ENCODE measurements at places on chromosomes 2 and 18.

GRCh38 chr2:111198701-111199100, 78.0 kb downstream of the BCL2L11 start:
- no peak for DNase-seq

GRCh38 chr2:216034065-216034464, 20.7 kb upstream of the MREG start:
- DNase-seq: peak; percentile 61

DNA sequence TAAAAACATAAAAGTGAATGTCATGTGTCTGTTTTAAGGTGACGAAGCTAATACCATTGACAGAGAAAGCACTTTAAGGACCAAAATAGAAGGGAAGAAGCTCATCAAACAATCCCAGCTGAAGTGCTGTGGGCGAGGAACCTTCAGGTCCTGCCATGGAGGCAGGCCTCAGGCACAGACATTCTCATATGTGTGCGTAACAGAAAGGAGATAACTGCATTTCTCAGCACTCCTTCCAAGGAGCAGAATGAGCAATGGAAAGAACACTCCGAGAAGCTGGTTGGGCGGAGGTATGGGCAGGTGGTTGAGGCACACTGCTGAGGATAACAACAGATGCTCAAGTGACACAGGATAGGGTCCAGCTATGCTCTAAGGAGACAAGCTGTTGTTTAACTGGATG, 42.4 kb downstream of the PKDCC start:
- no peak for DNase-seq

GRCh38 chr2:1511455-1511854, 98.2 kb downstream of the TPO start:
- DNase-seq: no peak

GRCh38 chr2:23587341-23587880, 202.4 kb downstream of the KLHL29 start:
- no peak for DNase-seq

- no peak for DNase-seq
Measured at GRCh38 chr18:9563331-9563730, 51.0 kb downstream of the PPP4R1 start.

DNA sequence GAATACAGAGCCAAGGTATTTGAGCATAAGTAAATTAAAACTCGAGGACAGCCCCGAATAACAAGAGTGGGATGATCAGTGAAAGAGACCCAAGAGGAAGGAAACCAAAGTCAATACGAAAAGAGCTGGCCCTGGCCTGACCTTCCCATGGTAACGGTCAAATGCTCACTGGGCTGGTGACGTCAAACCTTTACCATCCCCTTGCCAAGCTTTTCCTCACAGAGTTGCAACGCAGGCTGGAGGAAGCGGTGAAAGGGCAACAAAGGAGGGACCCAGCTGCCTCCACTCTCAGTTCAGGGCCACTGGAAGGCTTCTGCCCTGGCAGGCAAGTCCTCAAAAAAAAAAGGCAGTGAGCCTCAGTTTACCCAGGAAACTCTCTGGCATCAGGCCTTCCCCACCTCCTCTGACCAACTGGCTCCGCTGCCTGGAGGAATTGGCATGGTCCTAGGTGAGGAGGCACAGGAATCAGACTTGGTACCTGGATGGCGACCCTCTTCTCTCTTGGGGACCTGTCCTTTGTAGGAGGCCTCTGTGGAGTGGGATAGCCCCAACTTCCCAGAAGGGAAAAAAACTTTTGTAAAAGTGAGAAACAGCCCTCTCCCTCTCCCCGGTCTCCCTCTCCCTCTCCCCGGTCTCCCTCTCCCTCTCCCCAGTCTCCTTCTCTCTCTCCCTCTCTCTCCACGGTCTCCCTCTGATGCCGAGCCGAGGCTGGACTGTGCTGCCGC, 212.4 kb downstream of the ANAPC1 start:
- no peak for DNase-seq

GRCh38 chr2:213187833-213188532, 36.6 kb upstream of the IKZF2 start:
- DNase-seq: no peak

GRCh38 chr2:82528288-82528687, 1930.8 kb downstream of the SUCLG1 start:
- no peak for DNase-seq

DNA sequence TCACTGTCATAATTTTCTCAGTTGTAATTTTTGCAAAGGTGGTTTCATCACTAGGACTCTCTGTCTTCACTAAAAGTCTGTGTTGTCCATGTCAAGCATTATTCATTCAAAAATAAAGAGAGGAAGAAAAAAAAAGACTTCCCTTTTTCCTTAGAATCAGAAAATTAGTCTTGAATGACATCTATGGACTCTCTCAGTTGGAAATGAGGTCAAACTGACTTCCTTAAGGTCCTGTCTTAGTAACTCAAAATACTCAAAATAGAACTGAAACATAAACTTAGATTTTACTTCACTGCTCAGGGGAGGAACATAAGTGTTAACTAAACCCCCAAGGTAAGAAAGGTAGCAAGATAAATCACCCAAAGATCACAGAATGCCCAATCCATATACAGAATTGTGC, 2.2 kb upstream of the ZNF407 start:
- no peak for DNase-seq

GRCh38 chr2:8620611-8621382, 61.1 kb upstream of the ID2 start:
- DNase-seq: no peak

- DNase-seq: no peak
Measured at GRCh38 chr2:197377670-197378069, 57.2 kb downstream of the SF3B1 start.

GRCh38 chr2:212157012-212157411, 381.6 kb downstream of the ERBB4 start:
- DNase-seq: no peak

DNA sequence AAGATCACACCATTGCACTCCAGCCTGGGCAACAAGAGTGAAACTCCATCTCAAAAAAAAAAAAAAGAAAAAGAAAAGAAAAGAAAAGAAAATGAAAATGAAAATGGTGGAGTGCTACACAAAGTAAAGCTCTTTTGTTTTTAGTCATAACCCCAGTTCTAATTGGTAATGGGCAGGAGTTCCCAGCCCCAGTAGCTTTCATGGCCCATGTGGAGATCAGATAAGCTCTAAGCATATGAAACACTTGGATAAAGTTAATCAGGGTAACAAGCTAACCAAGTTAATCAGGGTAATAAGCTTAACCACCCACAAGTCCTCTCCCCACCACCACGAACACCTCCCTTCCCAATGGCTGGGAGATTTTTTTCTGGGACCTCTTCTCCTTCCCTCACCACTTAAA, 240.8 kb downstream of the BCL11A start:
- no peak for DNase-seq

GRCh38 chr18:41373612-41374011, 581.4 kb upstream of the PIK3C3 start:
- DNase-seq: no peak

- DNase-seq: no peak
Measured at GRCh38 chr2:234708717-234709116, 211.8 kb upstream of the ARL4C start.

- no peak for DNase-seq
Measured at GRCh38 chr2:217286833-217287232, 427.0 kb upstream of the TNP1 start.

DNA sequence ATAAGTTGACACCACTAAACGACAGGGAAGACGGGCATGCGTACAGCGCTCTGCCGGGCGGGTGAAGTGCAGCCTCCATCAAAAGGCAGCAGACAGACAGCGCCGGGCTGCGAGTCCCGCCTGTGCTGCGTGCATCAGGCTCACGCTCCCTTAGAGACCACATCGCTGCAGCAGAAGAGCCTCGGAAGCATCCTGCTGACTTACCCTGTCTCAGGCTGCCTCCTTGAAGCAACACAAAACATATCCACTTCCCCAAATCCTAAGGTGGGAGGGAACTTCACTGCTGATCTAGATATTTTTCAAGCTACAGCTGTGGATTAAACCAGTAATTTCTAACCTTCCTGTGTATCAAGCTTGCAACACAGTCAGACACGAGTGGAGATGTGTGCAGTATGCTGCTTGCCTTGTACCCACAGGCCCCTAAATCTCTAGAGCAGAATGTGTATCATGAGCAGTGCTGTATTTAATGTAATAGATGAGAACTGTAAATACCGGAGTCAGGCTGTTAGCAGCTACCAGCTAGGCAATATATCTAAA, 6.4 kb downstream of the MYT1L start:
- no peak for DNase-seq

DNA sequence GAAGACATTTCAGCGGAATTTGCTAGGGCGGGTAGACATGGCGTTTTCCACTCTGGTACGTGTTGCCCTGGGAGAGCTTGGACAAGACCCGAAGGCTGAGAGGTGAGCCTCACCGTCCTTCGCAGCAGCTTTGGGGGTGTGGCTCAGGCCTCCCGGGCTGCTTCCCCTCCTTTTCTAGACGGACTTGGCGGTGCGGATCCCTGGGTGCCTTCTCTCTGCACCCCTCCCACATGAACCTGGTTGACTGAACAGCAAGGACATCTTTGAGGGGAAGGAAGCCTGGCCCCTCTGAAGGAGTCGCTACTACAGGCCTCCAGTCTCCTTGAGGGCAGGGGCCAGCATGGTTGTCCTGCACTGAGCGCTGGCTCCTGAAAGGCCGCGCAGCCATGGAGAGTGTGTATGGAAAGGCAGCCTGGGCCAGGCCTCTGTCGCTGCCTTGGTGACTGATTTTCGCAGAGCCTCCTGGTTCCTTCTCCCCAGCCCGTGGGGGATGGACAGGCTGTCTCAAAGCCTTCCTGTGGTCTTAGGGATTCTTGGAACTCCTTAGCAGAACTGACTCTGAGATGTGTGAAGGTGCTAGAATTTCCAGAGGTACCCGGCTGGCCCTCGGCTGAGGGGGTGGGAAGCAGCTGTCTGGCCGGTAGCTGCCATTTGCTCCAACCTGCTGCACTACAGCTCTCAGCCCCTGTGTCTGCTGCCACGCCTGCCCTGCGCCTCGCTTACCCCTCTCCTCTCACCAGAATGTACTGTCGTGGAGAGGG, 9.9 kb downstream of the CNNM4 start:
- DNase-seq: no peak

DNA sequence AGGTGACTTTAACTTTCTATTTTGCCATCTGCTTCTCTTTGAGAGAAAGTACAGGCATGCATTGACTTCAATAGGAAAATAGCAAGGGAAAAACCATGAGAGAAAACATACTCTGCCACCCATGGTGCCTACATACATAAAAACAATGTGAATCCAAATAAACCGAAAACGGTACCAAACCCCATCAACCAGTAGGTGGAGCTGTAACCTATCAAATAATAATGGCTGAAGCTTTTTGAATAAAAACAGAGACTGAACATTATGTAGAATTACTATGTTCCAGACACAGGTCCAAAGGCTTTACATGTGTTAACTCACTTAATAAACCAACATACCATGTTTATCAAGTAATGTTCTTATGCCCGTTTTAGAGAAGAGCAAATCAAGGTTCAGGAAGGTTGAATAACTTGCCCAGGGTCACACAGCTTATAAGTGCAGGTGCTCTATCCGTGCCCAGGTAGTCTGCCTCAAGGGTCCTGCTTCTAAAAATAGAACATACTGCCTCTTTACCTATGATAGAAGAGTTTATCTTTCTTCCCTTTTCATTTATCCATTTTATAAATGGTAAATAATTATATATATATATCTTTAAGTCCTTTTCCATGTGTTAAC, 293.9 kb upstream of the SYT4 start:
- no peak for DNase-seq

- DNase-seq: no peak
Measured at GRCh38 chr2:151525821-151526373, 116.2 kb downstream of the RIF1 start.

- no peak for DNase-seq
Measured at GRCh38 chr2:88554189-88554588, 73.1 kb downstream of the EIF2AK3 start.

GRCh38 chr2:23249348-23249747, 135.6 kb upstream of the KLHL29 start:
- no peak for DNase-seq

DNA sequence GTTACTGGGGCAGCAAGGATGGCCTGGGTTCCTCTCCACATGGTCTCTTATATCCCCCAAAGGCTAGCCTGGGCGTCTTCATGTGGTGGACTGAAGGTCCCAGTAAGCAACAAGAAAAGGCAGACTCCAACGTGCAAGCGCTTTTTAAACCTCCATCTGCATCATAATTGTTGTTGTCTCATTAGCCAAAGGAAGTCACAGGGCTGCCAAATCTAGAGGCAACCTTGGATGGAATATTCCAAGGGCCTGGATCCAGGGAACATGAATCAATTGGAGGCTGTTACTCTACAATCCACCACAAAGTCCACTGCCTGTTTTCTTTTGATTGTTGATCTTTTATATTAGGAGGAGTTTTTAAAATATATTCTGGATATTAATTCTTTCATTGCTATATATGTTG, 118.8 kb downstream of the SH3RF3 start:
- DNase-seq: no peak
